Activated gamma-delta T cell (primary cell): ENCODE measurements at places on chromosomes 13 and 19.
A peak's percentile ranks its signal among the peaks of the same experiment; 100 is the strongest.

DNA sequence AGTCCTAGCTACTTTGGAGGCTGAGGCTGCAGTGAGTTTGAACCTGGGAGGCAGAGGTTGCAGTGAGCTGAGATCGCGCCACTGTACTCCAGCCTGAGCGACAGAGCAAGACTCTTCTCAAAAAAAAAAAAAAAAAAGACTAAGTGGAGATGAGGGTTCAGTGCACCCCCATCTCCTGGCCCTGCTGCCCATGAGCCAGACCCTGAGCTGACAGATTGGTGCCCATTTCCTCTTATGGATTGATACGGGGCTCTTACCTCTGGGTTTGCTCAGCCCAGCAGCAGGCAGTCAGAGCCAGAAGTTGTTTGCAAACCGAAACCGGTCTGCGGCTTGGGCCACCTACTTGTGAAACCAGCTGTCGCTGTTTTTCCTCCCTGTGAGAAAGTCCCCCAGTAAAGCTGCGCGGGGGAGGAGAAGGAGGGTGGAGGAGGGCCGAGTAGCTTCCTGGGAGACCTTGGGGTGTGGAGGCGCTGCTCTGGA, 36.9 kb downstream of the ARRDC2 start:
- DNase-seq: no peak

DNA sequence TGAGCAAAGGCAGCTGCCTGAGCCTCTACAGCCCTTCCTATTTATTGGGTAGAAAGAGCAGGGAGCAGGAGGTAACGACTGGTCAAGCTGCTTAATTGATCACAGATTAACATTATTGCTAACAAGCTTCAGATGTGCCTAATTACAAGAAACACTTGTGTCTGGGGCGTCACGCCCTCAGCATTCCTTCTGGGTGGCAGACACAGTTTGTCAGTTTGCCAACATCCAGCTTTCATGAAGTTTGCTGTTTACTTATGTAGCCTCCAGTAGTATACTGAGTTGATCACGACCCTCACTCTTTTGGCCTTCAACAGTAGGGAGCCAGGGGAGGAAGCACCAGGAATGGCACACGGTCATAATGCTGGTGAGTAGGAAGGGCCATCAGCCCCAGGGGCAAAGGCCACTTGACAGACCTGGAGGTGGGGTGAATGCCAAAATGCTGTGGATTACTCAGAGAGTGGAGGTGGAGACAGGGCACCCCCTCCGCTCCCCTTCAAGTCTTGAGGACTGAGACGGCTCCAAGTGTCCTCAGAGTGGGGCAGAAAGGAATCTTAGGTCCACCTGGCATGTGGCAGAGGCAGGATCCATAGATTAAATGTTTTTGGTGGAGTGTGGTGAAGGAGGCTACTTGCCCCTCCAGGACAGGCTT, 34.9 kb upstream of the PSPC1 start:
- no peak for DNase-seq

DNA sequence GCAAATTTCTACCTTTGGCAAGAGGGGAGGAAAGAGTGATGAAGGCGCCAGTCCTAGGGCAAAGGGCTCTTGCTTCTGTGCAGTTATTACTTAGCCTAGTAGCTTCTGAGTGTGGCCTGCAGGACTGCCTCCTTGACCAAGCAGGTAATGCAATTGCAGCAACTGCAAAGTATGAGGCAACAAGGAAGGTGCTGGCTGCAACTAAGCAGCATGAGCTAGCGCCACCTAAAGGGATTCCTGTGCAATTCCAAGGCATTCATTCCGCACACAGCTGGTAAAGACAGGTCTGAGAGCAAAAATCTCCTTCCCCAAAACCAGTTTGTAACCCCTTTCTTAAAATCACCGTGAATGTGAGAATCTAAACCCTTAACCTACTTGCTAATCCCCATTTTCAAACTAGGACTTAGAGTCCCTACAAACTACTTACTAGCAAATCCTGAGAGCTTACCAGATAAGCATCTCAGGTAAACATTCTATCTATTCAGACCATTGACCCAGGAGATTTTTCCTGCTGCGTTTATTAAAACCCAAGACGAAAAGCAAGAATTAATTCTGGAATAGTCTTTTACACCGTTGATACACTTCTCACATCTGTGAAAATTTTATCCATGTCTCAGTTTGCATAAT, 62.9 kb downstream of the DCT start:
- DNase-seq: no peak

GRCh38 chr13:82480415-82480814, 1401.9 kb downstream of the SLITRK1 start:
- no peak for DNase-seq

- DNase-seq: no peak
Measured at GRCh38 chr19:54928299-54928698, 19.0 kb downstream of the NLRP7 start.

GRCh38 chr13:22210134-22210930, 539.5 kb downstream of the FGF9 start:
- no peak for DNase-seq

GRCh38 chr19:28878862-28879566, 333.9 kb downstream of the UQCRFS1 start:
- DNase-seq: no peak

DNA sequence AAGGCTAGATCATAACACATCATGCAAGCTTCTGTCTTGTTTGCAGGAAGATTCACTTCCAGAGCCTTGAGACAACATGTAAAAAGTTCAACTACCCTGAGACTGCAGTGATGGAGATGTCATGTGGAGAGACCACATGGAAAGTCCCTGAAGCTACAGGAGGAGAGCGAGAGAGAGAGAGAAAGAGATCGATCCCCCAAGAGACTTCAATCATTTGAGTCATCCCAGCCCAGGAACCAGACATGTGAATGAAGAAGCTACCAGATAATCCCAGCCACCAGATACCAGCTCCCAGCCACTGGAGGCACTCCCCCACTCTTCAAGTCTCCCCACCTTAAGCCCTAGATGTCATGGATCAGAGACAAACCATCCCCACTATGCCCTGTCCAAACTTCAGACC, 10.7 kb upstream of the EVI5L start:
- DNase-seq: no peak

- no peak for DNase-seq
Measured at GRCh38 chr19:14222886-14223285, 16.9 kb upstream of the ADGRL1 start.

DNA sequence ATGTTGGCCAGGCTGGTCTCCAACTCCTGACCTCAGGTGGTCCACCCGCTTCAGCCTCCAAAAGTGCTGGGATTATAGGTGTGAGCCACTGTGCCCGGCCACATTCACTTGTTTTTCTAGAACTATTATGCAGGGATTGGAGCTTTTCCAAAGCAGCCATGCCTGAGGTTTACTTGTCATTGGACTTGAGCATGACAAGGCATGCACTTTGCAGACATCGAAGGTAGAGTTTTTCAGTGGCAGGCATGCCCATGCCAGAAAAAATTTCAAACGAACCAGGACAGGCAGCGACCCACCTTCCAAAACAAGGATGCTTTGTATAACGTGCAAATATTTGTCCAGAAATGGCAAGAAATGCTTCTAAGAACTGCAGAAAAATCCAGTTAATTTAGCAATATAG, 17.7 kb downstream of the PNMA8A start:
- DNase-seq: no peak

GRCh38 chr13:36997716-36998427, 1.3 kb downstream of the ALG5 start:
- DNase-seq: no peak

DNA sequence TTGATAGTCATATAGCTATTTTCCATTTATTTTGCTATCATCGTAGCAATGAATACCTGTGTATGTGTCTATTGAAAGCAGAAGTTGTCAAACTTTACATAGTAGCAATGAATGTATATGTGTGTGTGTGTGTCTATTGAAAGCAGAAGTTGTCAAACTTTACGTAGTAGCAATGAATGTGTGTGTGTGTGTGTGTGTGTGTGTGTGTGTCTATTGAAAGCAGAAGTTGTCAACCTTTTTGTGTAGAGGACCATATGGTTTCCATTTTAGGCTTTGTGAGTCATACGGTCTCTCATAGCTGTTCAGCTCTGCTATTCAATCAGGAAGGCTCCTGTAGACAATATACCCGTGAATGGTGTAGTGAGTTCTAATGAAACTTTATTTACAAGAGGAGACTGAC, 20.8 kb downstream of the NLRP4 start:
- DNase-seq: no peak

GRCh38 chr19:2587001-2587719, 111.2 kb downstream of the GADD45B start:
- no peak for DNase-seq

- DNase-seq: no peak
Measured at GRCh38 chr19:42115219-42115618, 17.0 kb downstream of the POU2F2 start.

- DNase-seq: no peak
Measured at GRCh38 chr13:70959035-70959775, 851.0 kb upstream of the KLHL1 start.

GRCh38 chr19:18306888-18307260, 16.0 kb downstream of the LSM4 start:
- no peak for DNase-seq

GRCh38 chr13:104810242-104810641, 1725.2 kb downstream of the EFNB2 start:
- DNase-seq: no peak

DNA sequence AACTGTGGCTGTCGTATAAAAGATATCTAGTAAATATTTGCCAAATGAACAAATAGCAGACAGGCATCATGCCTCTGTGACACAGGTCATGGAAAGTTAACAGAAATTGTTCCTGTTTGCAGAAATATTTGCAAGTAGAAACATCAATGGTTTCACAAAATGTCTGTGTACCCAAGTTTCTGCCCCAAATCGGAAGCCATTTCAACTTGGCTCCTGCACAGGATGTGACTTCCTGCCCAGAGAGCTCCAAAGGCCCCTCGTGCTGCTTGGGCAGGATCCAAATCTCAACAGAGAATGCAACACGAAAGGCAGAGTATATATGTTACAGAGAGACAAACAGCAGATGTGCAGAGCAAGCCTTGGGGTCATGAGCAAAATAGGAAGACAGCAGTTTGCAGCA, 95.5 kb upstream of the SERP2 start:
- DNase-seq: no peak

- DNase-seq: no peak
Measured at GRCh38 chr19:55447421-55448174, 4.5 kb upstream of the SHISA7 start.

DNA sequence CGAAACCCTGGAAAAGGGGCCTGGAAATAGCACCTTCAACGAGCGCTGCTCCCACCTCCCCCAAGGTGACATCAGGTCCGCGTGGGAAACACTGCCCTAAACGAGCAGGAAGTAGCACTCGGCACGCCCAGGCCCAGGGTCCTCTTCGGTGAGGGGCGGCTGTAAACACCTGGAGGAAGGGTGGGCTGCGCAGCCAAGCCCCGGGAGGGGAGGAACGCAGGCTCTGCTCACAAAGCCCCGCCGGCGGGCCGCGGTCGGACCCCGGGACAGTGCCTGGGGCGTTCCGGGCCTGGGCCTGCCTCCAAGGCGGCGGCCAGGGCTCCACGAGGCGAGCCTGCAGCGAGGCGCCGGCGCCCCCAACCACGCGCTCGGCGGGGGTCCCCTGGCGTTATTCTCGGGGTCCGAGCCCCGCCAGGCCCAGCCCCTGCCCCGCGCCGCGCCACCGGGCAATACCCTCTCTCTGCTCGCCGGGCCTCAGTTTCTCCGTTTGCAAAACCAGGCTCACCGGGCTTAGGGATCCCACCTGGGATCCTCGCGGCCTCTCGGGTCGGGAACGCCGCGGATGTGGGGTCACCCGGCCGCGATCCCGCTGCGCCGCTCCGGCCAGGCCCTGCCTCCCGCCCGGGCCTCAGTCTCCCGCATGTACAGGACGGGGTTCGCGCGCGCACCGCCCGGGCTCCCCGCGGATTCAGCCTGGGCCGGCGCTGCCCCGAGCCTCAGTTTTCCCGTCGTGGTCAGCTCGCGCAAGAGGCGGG, 630 bp downstream of the RNF126 start:
- DNase-seq: peak; percentile 61

DNA sequence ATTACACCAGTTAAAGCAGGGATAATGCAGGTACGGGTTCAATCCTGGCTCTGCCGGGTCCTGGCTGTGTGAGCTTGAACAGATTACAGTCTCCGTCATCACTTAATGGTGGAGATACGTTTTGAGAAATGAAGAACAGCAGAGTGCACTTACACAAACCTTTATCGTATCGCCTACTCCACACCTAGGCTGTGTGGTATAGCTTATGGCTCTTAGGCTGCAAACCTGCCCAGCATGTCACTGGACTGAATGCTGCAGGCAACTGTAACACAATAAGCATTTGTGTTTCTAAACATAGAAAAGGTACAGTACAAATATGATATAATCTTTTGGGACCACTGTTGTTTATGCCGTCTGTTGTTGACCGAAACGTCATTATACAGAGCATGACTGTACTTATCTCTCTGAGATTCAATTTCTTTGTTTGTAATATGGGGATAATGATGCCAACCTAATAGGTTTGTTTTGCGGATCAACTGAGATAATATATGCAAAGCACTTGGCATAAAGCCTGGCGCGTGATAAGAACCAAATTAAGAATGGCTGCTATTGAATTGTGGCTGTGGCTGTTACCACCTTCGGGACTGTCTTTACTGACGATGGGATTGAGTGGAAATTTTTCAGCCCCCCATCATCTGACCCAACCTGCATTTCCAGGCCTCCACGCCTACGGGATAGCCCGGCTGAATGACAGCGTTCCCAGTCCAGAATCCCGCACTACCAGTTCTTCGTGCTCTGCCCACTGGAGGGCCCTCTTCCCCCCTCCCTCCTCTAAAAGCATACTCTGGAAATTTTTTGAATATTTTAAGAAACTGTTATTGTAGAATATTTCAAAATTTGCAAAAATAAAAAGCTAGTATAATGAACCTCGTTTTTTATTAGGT, 11.2 kb downstream of the KRTDAP start:
- no peak for DNase-seq

- no peak for DNase-seq
Measured at GRCh38 chr19:41849067-41849466, 4.2 kb downstream of the DMRTC2 start.

GRCh38 chr13:93522501-93522900, 295.9 kb downstream of the GPC6 start:
- DNase-seq: no peak

DNA sequence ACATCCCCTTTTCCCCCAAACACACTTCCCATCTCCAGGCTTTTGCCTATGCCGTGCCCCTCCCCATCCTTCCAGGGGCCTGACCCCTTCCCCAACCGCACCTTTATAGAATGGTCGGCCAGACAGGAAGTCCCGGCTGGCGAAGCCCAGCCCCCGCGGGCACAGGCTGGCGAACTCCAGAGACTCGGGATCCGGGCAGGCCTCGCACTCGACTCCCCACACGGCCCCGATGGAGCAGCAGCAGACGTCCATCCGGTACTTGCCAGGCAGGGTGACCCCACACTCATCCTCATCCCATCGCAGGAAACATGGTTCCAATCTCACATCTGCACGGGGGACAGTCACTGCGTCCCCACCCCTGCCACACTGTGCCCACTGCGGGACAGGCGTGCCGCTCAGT, 25.7 kb downstream of the FBN3 start:
- no peak for DNase-seq

DNA sequence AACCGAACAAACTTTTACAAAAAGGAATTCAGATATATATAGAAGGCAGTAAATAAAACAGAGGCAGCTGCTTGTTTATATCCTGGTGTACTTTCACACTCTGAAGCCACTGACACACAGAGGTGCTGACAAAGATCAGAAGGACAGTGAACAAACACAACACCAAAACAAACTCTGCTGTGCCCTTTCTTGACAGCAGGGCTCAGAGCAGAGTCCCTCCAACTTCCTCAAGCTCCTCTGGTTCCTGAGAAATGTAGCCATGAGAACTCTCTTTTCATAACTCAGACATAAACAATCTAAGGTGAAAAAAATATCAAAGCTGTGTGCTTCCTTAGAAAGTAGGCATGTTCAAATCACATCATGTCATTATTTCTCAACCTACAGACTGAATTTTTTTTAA, 1052.8 kb upstream of the SPRY2 start:
- DNase-seq: no peak
